Activated CD4-positive, alpha-beta T cell treated with anti-CD3 and anti-CD28 coated beads, Interleukin-2, amount 50 U/mL, for 1 hour (primary cell): ENCODE measurements at places on chromosomes 6 and 20.

GRCh38 chr6:32192608-32193039 lies at the start of gene GPSM3:
TSS of gene GPSM3 (minus strand) at chr6:32192643. CDS start at chr6:32192513, 130 bp downstream.
- peak; percentile 41 for DNase-seq

DNA sequence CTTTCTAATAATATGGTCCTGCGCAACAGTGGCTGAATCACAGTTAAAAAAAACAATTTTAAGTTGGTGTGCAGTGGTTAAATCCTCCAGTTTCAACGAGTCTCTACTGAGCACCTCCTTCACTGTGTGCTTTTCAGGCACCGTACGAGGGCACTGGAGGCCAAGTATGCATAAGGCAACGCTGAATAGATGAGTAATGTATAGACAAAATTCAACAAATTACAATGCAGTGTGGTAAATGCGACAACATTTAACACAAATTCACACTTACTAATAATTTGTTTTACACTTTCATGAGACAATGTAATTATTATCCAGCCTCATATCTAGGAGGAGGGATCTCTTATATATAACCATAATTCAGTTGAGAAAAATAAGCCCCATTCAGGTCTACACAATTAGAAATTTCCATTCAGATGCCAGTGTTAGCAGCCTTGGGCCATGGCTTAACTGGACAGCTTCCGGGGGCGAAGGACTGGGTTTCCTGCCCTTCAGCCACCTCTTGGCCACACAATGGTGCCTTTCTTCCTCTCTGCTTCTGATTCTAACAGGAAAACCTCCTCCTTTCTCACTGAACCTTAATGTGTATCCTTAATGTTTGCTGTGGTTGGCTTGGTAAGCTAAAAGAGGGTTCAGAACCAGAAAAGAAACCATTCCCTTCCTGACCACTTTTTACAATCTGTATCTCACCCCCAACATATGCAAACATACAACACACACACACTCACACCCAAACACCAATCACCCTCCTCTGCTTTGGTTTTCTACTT lies 51.9 kb downstream of the B4GALT5 start:
- DNase-seq = no peak

DNA sequence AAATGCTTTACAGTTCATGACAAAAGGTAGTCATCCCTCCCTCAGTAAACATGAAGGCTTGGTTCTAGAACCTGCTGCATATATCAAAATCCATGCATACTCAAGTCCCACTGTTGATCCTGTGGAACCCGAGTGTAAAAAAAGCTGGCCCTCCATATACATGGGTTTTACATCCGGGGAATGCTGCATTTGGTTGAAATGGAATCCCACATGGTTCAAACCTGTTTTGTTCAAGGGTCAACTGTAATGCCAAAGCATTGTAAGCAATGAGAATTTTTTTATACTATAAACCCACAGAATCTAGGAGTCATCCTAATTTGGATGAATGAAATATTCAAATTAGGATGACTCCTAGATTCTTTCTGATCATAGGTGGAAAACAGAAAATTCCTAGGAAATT lies 5.9 kb upstream of the HDAC2 start:
- DNase-seq = no peak

GRCh38 chr6:158879180-158879579 lies 60.0 kb upstream of the EZR start:
- no peak for DNase-seq

- no peak for DNase-seq
Observed at GRCh38 chr6:105445481-105445880, 42.6 kb upstream of the PREP start.

GRCh38 chr6:112441607-112442006 lies 94.5 kb downstream of the RFPL4B start:
- no peak for DNase-seq

- DNase-seq = no peak
Observed at GRCh38 chr20:60214901-60215815, 256.9 kb downstream of the CDH26 start.

- no peak for DNase-seq
Observed at GRCh38 chr6:169292338-169293124, 38.9 kb upstream of the THBS2 start.

- no peak for DNase-seq
Observed at GRCh38 chr6:53059648-53060589, 5.3 kb upstream of the FBXO9 start.

- no peak for DNase-seq
Observed at GRCh38 chr20:46945465-46945864, 50.8 kb downstream of the EYA2 start.

DNA sequence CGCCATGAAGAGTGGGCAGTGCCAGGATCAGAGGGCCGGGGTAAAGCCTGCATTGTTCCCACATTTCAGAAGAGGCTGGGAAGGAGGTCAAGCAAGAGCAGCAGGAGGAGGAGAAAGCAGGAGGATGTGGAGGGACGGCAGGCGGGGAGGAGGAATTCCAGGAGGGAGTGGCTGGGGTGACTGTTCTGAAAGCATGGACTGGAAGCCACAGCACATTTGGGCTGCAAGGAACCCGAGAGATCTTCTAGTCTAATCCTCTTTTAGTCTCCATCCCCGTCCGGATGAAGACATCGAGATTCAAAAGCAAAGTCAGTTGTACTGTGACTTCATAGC lies 76.9 kb downstream of the FAM50B start:
- DNase-seq = no peak

- no peak for DNase-seq
Observed at GRCh38 chr6:65546894-65547293, 160.1 kb downstream of the EYS start.

DNA sequence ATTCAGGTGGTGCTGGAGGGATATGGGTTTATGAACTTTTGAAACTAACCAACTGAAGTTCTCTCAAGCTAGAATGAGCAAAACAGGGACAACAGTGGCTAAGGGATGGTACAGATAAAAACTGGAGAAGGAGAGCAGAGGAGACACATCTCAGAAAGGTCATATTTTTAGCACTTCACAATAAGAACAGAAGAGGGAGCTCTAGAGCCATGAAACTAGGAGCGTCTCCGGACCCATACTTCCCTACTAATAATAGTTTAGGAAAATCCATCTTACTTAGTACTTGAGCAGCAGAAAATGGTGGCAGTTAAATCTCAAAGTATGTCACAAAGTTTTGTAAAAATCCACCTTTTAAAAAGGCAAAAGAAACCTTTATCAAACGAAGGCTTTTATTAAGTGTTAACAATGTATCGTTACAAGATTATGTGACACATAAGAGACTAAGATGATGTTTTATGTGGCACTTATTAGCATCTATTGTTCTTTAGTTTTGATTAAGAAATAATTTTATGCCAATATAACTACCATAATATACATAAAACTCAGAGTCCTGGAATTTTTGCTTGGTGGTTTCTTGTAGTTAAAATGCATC lies 278.6 kb downstream of the TBC1D32 start:
- DNase-seq = no peak

- DNase-seq = no peak
Observed at GRCh38 chr6:122092366-122092765, 307.1 kb upstream of the HSF2 start.

- no peak for DNase-seq
Observed at GRCh38 chr20:38304845-38305447, 990 bp downstream of the BPI start.

DNA sequence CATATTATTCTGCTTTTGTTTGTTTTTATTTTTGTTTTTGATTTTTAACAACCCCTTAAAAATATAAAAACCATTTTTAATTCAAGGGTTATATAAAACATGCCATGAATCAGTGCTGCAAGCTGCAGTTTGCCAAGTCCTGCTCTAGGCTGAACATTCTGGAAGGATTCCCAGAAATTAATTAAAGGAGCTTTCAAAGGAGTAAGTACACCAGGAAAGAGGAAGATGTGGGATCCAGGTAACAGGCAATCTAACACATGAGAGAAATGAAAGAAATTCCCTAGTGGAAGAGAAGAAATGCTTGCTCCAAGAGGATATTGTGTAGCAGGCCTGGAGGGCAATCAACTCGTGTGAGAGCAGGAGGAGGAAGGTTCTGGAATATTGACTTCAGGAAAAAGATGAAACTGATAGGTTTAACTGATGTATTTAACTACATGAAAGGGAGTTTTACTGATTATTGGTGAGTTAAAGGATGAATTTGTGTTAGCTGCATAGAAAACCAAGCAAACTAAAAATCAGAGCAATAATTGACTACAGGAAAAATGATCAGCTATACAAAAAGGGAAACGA lies 146.0 kb upstream of the PHACTR1 start:
- DNase-seq = no peak

- DNase-seq = no peak
Observed at GRCh38 chr6:49457771-49458170, 5.3 kb downstream of the MMUT start.

DNA sequence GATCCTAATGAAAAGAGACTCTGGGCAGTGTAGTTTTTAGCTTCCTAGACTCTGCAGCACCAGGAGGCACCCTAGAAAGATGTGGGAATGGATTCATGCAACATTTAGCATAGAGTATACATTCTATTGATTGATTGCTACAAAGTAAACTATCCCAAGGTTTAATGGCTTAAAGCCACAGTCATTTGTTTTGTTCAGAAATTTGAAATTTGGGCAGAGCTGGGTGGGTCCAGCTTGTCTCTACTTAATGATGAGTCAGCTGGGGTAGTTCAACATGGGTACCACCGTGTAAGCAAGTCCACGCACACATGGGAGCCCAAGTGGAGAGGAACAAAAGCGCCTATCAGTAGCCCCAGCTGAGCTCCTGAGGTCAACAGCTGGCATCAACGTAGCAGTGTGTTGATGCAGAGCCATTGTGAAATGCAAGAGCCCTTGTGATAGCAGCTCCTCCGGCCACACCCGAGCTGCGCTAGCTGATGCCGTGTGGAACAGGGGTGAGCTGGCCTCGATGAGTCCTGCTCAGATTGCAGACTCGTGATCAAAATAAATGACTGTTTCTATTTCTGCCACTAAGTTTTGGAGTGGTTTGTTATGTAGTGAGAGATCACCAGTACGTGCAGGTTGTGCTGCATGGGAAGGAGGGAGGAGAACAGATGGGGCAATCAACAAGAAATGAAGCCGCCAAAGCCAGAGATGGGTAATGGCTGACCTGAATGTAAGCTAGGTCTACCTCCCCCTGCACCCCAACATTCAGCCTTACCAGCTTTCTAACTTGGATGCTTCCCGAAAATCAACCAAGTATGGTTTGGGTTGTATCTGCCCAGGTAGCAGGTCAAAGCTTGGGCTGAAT lies 45.7 kb upstream of the TRAF3IP2 start:
- DNase-seq = no peak
